ENCODE measurements at places on chromosomes 5 and 9.

DNA sequence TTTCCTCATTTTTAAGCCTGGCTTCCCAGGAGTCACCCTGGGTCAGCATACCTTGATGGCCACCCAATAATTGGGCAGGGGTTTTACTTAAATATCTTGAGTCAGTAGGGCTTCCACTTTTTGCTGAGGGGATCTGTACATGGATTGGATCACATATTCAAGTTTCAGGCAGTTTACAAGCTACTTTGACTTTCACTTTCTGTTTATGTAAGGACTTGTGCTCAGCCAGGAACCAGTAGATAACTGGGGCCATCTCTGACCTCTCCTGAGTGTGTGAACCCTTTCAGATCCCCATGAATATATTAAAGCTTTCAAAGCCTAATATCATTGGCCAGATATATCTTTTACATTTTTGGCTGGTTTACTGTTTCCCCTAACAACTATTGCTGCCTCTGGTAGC is 45.1 kb downstream of the SLCO6A1 start:
- no peak for DNase-seq

DNA sequence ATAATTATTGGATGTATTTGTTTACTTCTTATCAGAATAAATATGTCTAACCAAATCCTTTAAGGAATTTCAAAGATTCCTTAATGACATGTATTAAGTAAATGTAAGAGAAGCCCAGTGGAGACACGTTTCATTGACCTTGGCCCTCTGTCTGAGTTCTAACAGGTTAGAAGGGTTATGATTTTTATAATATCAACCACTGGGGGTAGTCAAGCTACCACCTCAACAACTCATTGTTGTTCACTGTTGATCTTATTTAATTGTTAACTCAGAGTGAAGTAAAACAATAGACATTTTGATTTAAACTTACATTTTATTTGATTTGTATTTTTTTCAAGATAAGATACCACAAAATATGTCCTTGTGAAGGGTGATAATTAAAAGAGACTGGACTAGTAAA is 499.2 kb upstream of the COX7C start:
- DNase-seq = no peak

DNA sequence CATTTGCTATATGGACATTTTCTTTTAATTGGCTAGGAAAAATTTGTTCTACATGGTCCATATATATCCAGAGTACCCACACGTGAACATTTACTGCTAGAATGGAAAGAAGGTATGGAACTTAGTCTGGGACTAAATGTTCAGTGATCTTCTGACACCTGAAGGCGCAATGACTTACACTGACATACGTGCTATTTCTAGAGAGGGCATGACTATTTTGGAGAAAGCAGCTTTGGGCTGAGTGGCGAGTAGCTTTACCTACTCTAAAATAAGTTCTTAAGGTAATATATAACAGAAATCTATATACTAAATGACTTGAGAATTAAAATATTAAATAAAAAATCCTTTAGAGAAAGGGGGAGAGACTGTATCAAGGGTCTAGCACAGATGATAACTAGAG is 10.4 kb downstream of the NNT start:
- DNase-seq = no peak

DNA sequence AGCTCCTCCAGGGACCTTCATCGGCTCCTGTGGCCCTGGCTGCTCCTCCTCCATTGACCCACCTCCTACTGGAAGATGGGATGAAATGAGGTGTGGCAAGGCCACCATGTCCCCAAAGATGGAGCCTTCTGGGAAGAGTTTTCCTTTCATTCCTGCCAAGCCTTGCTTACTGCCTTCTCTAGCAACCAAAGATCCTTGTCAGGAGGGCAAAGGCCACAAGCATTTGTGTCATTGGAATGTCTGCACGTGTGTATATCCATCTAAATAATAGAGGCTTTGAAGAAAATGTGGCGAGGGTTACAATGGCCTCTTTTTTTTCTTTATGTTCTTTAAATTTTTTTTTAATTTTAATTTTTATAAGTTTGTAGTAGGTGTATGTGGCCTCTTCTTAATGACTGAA is 313.6 kb downstream of the ARHGEF28 start:
- DNase-seq = no peak

DNA sequence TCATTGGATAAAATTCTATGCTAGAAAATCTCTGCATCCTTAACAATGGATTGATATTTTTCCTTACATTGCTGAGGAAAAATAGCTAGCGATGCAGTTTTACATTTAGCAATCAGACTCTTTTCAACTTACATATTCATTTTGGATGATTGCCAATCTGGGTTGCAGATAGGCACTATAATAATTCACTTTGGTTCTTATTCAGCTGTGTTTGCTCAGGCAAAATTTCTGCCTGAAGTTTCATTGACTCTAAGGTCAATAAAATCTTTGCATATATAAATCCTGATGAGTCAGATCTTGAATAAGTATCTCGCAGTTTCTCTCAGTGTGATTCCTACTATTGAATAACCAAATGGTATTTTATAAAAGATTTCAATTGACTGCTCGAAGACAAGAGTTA is 1105.8 kb downstream of the CDH18 start:
- DNase-seq = no peak

DNA sequence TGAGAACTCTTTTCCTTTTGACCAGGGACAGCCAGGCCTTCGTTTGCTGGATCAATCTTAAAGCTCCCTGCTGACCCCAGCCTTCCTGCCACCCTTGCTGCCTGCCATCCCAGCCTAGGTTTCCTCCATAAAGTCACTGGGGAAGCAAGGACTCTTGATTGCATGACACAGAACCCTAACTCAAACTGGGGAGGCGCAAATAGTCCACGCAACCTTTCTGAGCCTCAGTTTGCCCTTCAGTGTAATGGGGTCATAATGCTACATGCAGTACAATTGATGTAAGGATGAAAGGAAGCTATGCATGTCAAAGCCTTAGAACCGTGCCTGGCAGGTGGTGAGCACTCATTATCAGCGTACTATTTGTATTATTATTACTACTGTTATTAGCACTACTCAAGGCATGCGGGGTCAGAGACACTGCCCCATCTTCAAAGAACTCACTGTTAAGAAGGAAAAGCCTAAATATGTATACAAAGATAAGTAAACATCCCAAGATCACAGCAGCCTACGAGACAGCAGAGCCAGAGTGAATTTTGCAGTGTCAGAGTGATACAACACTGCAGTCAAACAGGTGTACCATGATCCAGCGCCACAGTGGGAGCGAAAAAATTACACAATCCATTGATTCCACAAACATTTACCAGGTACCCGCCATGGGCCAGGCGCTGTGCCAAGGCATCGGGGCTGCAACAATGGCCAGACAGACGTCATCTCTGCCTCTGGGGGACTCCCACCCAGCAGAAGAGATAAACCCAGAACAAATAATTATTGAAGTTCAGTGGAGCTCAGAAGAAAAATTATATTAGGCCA is 16.9 kb upstream of the CPLX2 start:
- DNase-seq = no peak
